Stimulated activated CD4-positive, alpha-beta T cell treated with anti-CD3 and anti-CD28 coated beads, Interleukin-12 subunit alpha, Interleukin-12 subunit beta, amount 100 ng/mL, for 4 hours (primary cell): ENCODE measurements at places on chromosomes 7 and 10.

DNA sequence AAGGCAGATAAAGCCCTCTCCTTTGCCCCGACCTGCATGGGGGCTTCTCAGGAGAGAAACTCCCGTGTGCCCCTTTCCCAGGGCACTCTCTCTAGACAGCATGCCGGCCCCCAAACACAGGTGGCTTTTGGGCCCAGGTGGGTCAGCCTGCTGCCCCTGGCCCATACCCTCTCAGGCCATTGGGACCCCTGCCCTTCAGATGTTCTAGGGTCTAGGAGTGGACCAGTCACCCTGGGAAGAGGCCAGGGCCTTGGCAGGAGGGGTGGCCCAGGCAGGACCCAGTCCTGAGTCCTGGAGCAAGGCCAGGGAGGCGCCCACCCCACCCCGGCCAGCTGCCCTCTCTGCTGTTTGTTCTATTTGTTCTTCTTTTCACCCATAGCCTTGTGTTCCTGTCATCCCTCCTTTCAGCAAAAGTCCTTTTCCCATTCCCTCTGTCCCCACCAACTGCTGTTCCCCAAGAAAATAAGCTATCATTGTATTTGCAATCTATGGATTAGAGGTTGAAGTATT is 9.3 kb upstream of the SEC24C start:
- DNase-seq: no peak

- no peak for DNase-seq
These were observed 132.0 kb downstream of the SORCS3 start for GRCh38 chr10:104773105-104773504.

DNA sequence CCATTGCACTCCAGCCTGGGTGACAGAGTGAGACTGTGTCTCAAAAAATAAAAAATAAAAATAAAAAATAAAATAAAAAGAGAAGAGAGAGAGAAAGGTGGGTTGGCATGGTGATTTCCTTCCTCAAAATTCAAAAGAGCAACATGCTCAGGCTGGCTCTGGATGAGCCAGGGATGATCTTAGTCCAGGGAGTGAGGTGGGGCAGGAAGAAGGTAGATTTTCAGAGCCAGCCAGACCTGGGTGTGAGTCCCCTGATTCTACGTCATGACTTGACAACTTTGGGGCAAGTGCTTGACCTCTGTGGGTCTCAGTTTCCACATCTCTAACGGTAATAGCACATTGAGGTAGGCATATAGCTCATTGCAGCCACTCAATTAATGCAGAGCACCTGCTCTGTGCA is 109.4 kb upstream of the CTBP2 start:
- no peak for DNase-seq

- DNase-seq: no peak
These were observed 247.3 kb upstream of the LRRTM3 start for GRCh38 chr10:66678521-66678920.

DNA sequence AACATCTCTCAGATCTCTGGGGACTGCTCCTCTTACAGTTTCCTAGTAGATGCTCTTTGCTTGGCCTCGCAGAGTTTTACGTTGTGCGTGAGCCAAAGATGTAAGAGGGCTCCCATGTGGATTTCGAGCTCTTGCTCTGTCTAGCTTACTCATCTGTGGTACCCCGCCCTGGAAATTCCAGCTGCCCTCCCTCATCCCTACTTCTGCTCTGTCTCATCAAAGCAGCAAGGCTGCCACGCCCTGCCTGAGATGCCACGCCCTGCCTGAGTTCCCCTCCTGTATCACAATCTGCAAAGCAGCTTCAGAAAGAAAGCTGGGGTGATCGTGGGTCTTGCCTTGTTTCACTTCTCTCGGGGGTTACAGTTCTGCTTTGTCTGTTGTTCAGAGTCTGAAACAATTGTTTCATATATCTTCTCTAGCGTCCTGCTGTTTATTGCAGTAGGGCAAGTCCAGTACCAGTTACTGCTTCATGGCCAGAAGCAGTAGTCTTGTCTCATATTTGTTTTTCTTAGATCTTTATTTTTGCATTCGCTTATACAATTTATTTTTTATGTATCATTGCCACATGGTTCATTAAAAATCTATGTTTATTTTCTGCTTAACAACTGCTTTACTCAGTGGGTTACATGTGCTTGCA is 36.1 kb upstream of the CCNY start:
- DNase-seq: no peak

DNA sequence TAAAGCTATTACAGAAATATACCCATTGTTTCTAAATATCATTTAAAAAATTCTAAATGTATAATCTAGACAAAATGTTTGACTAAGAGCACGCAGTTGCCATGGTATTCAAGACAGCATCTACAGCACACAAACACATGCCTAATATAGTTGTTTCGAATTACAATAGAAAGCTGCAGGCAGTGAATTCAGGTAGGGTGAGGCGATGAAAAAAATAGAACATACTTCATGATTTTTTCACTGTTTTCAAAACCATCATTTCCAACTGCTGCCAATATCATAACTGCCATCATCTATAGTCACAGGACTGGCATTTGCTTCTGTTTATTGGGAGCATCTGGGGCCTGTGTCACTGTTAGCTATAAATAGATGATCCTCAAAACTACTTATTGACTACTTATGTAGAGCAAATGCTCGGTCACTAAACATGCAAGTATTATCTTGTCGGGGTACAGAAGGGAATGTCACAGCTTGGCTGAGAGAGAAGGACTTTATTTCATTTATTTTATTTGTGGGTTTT is 34.4 kb upstream of the OTUD1 start:
- DNase-seq: no peak

DNA sequence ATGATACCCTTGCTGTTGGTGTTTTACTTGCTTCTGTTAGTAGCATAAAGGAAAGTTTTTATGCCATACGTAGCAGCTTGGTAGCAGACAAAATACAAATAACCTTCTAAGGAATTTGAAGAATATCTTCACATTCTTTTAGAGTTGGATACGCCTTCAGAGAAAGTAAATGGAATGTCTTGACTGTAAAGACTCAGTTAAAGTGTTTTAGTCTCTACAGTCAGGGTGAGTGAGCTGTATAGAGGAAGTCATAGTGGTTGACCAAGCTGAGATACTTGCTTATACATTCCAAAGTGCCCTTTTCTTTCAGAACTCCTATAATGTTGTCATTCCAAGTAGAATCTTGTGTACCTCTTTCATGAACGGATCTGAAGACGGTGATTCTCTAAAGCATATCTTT is 37.7 kb downstream of the RABGEF1 start:
- DNase-seq: no peak

DNA sequence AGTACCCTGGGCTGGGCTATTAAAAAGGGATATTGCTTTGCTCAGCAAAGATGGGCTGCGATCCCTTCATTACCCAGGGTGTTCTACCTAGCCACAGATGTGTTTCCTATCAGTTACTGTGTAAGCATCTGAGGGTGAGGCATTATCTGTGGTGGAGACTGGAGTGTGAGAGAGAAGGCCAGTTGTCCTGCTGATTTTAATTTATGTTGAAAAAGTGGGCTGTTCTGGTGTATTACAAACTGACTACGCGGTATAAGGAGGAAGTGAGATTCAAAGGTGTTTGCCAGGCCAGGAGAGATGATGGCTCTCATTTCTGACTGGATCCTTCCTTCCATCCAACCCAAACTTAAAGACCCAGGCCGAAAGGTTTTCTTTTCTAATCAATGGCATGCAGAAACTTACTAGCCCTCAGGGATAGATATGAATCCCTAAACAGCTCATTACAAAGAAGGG is 7.6 kb downstream of the TCF7L2 start:
- no peak for DNase-seq

GRCh38 chr7:157567666-157568065 is 230.9 kb downstream of the DNAJB6 start:
- DNase-seq: no peak

DNA sequence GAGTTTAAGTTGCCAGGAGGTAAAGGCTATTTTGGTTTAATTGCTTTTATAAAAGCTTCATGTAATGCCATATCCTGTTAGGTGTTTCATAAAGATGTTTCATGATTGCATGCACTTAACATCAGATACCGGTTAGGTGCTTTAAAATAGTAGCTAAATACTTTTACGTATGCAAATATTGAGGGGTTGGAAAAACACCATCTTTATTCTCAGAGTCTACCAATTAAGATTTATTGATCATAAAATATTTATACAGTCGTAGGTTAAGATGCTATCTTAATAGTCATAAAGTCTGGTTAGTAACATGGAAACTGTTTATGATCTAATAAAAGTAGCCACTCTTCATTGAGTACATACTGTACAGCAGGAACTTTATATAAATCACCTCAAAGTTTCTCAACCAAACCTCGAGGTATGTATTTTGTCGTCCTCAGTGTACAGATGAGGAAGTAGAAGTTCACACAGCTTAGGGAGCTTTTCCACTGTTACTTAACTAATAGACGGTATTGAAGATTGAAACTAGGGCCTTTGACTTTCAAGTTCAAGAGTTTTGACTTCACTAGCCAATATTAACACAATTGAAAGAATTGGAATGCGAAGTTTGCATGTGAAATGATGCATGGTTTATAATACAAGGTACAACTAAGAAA is 897.1 kb downstream of the GATA3 start:
- no peak for DNase-seq

DNA sequence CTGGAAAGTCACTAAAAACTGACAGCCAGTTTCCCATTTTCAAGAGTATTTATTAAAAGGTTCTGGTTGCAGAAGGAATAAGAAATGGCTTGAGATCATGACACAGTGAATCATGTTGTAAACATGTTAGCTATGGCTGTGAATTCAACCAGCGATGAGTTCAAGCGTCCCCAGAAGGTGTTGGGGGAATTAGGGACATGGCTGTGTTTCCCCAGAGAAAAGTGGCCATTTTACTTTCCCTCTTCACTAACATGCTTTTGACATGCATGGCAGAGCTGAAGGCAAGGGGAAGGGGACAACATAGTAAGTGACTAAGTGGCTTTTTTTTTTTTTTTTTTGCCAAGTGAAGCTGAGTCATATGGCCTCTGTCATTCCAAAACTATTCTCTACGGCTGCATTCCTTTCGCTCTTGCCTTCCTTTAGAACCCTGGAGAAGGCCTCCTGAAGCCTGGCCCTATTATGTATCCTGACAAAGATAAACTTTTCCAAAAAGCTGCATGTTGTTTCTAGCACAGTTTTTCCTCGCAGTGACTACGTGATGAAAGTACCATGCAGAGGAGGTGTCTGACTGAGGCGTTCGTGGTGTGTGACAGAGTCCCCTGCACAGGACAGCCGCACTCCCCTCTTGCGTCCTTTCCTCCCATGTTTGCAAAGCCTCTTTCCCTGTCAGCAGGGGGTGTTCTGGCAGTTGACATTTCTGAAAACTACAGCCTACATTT is 46.9 kb downstream of the EGFR start:
- no peak for DNase-seq

- DNase-seq: no peak
These were observed 121.8 kb downstream of the CUX1 start for GRCh38 chr7:101939136-101939695.

GRCh38 chr7:134368851-134369544 is 52.3 kb upstream of the SLC35B4 start:
- no peak for DNase-seq

DNA sequence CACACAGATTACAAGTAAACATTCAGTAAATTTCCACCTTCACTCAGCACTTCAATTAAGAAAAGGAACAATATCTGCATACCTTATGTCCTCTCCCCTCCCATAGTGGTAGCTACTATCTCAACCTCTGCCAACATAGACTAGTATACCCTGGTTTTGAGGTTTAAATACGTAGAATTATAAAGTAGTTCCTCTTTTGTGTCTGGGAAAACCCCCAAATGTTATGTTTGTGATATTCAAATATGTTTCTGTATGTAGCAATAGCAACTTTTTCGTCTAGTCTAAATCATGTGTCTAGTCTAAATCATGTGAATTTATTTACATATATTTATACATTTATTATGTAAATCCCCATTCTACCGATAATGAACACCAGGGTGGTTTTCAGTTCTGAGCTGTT is 13.2 kb upstream of the CAMK2B start:
- no peak for DNase-seq

- no peak for DNase-seq
These were observed 2.1 kb upstream of the UNCX start for GRCh38 chr7:1230411-1231213.

- DNase-seq: peak; percentile 61
These were observed 8.2 kb downstream of the TFR2 start for GRCh38 chr7:100632951-100633717.

DNA sequence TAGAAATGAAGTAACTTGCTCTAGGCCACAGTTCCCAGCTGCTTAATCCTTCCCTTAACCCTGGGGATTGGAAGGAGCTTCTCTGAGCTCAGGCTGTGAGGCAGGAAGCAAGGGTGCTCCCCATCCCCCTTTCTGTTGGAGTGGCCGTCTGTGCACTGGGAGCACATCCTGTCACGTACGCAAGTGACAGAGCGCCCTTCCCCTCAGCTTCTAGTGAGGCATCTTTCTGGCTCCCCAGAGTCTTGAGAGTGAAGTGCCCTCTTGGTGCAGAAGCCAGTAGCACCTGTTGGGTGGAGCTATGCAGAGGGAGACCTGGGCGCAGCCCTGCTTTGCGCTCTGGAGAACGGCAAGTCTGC is 47.8 kb downstream of the SHH start:
- peak; percentile 16 for DNase-seq

GRCh38 chr7:44769776-44770294 is 21.2 kb downstream of the ZMIZ2 start:
- no peak for DNase-seq

- DNase-seq: no peak
These were observed 3.6 kb downstream of the PWWP2B start for GRCh38 chr10:132400547-132401151.

DNA sequence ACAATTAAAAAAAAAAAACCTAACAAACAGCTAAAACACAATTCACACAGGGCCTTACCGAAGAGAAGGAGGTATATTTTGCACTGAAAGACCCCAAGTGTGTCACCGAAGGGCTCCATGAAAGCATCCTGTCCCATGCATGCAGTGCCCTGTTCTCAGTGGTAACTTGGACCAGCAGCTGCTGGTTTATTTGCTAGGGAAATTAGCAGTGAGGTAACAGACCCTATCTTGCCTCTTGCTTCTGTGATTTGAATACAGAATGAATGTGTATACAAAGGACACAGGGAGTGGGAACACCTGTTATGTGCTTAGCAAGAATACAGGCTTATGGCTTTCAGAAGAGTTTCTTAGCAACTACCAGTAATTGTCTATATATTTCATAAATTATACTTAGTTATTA is at the start of gene HEPACAM2:
TSS of gene HEPACAM2 (minus strand) at position 160 of the 400 bp plus-strand sequence.
- no peak for DNase-seq
